ENCODE measurements at places on chromosomes 13 and 19. TPM values are rescaled to one million over a fixed set of nuclear protein-coding genes. Genes with fewer than 3 reads are reported as not detected.

Gene KIR3DL2
- not detected for total RNA-seq

Gene FAM216B
- not detected for total RNA-seq

Gene S1PR4
- total RNA-seq, result 0.12 TPM

Gene LENG8
- 95.4 TPM for total RNA-seq

Gene ZNF799
- 1.7 TPM for total RNA-seq

Gene CEACAM8
- not detected for total RNA-seq

Gene CEACAM7
- total RNA-seq, result not detected

Gene GGN
- total RNA-seq, result 0.36 TPM

Gene OR7A5
- not detected for total RNA-seq

Gene TSHZ3
- total RNA-seq, result 3.0 TPM

Gene PCDH8
- total RNA-seq, result not detected

Gene ADGRE3
- total RNA-seq, result not detected

Gene BCAM
- 64.1 TPM for total RNA-seq

Gene ANKLE1
- 0.66 TPM for total RNA-seq

Gene PSG11
- total RNA-seq, result not detected

Gene CPB2
- not detected for total RNA-seq

Gene OLFM2
- 12.3 TPM for total RNA-seq

Gene CFAP97D2
- not detected for total RNA-seq

Gene ZNF493
- not detected for total RNA-seq

Gene MYO16
- 0.08 TPM for total RNA-seq

Gene ZNF574
- total RNA-seq, result 38.6 TPM

Gene FREM2
- total RNA-seq, result not detected

Gene KLK12
- not detected for total RNA-seq

Gene CEACAM20
- not detected for total RNA-seq

Gene LHB
- not detected for total RNA-seq

Gene F10
- total RNA-seq, result not detected

Gene EID2
- total RNA-seq, result 47.6 TPM

Gene FEM1A
- 5.5 TPM for total RNA-seq

Gene MAMSTR
- total RNA-seq, result 0.42 TPM

Gene KLK8
- not detected for total RNA-seq

Gene MCEMP1
- total RNA-seq, result not detected

Measured in A549 treated with CpdA at 1 μM for 4 hours (cell line).